Skin of body (tissue), 3 donors: ENCODE measurements at places on chromosomes 16 and 17. TPM values are rescaled to one million over a fixed set of nuclear protein-coding genes. Genes with fewer than 3 reads are reported as not detected.

The PRSS22 gene
- total RNA-seq, result 4.6 TPM

GRCh38 chr17:65495122-65496055, 66.1 kb downstream of the AXIN2 start:
- DNase-seq, result no peak

DNA sequence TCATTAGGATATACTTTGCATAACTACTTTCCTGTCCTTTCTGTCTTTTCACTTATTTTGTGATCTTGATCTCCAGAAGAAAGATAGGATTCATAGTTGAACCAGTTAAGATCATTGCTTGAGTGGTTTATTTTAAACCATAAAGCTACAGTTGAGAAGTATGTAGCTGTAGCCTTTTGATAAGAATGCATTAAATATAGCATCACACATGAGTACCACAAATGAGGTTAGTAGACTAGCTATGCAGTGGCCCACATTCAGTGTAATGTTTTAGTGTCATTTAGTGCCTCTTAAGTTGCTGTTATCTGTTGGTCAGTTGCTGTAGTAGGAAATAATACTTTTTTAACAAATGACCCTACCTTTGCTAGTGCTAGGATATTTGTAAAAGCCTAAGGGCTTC, 1.3 kb downstream of the NLK start:
- no peak for DNase-seq

DNA sequence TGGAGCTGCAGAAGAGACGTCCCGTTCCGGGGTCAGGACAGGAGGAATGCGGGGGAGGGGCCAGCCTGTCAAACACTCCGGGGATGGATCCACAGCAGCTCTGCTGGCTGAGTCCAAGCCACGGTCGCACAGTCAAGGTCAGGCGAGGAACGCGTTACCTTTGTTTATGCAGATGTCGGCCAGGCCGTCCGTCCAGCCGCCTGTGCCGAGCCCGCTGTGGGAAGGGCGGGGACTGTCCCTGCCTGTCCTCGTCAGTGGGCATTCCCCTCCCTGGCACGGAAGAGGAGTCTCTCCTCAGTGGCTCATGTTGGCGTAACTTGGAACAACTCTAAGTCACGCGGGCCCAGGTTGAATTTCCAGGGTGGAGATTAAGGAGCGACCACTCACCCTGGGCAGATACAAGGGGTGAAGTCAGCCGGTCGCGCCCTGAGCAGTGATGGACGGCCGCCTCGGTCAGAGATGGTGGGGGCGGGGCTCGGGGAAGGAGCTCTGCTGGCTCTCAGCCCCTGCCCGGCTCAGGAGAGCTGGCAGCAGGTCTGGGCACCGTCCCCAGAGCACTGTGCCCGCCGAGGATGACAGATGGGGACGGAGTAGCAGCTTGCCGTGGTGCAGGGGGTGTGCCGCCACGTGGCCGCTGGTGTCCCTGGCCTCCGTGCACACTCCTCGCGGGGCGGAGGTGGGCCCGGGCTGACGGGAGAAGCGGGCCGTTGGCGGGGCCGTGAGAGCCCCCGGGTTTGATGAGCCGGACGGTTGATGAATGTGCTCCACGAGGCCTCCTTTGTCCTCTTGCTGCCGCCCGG, 7.3 kb downstream of the CACNA1H start:
- DNase-seq, result no peak

- no peak for DNase-seq
Measured at GRCh38 chr16:50151322-50151721, 1.8 kb upstream of the TENT4B start.

- no peak for DNase-seq
Measured at GRCh38 chr16:55640701-55641327, 15.0 kb upstream of the SLC6A2 start.

DNA sequence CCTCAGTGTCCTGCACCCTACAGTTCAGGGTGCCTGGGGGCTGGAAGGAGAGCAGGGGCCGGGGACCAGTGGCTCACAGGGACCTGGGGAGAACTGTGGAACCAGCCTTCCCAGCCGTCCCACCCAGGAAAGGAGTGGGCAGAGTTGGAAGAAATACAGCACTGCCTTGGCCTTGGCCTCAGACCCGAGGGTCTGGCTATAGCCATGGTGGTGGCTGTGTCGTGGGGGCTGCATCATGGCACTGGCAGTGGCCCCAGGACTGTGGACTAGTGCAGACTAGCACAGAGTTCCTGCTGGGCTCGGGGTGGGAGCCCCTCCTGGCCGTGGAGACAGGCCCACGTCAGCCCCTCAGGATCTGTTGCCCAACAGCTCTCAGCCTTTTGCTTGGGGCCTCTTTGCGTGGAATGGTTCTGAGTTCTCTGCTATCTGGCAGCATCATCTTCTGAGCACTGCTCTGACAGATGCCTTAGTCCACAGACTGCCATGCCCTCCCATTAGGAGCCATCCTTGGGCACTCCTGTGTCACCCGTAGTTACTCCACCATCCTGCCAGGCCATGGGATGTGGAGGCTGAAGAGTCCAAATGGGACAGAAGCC, 12.6 kb upstream of the DNASE1 start:
- no peak for DNase-seq

DNA sequence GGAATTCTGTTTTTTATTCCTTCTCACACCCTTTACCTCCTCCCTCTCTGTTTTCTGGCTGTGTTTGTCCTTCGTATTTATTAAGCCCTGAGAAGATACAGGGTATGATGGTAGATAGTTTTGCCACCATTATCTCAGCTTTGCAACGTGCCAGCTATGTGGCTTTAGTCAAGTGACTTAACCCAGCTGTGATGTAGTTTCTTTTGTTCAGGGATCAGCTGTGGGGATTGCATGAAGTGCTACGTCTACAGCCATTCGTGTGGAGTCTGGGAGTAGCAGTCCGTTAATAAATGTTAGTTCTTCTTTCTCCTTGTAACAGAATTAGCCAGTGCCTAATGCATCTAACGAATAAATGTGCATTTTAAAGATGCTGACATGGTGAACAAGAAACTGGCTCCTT, 128.4 kb downstream of the HAPSTR1 start:
- DNase-seq, result no peak

- no peak for DNase-seq
Measured at GRCh38 chr17:34306466-34306865, 12.8 kb upstream of the CCL8 start.

GRCh38 chr17:47203984-47204721, 5.0 kb upstream of the MYL4 start:
- DNase-seq, result no peak
